ENCODE measurements at places on chromosomes 3 and 15.

GRCh38 chr15:87211547-87211946 lies 1045.0 kb downstream of the NTRK3 start:
- no peak for DNase-seq

DNA sequence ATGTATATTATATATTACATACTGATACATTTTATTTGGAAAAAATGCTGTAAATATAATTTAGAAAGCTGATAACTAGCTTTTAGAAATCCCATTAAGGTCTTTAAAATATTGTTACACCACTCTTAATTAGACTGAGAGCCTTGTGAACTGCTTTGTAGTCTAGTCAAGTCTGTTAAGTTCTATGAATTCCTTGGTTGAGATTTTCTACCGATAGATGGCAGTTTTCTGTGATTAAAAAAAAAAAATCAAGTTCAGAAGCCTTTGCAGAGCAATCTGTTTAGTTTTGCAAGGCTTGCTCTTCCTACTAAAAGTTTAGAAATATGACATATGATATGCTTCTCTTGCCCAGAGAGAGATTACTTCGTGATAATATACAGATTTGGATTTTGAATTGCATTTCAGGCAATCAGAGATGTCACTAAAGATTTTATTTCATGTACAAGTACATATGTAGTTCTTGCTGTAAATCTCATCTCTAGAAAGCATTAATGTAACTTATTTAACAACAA lies 60.4 kb upstream of the SLITRK3 start:
- DNase-seq = no peak

- DNase-seq = no peak
Observed at GRCh38 chr3:43732747-43733425, 42.1 kb downstream of the ABHD5 start.

DNA sequence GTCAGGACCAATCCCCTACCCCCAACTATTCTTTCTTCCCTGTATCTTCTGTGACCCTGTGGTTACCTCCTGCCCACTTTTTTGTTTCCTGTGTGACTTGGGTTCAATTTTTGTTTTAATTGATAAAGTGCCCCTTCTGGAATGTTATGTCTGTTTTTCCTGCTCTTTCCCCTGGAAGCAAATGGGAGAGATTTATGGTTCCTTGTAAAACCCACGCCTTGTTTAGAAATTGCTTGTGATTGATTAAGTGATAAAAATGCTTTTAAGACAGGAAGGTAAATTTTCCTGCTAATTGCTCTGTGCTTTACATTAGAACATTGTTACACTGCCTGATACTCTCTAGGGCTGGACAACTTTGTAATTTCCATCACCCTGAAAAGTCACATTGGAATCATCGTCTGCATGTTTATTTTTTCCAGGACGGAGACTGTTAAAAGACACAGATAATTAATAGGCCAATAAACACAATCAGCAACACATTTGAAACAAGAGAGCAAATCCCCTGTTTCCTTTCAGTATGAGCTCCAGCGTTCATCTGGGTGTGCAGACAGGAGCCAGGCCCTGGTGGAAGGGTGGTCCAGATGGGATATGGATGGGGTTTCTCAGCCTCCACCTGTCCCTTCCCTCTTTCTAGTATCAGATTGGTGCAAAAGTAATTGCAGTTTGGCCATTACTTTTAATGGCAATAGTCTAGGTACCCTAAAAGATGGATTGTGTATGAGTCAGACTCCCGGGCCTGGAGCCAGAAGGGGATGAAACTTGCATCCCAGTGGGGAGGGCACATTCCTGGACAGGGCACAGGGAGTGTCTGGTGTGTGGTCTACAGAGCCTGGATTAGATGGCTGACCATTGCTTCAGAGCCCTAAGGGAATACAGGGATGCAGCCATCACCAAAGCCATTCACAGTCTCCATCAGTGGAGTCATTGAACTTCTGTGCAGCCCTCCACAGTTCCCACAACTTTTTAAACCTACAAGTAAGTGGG lies 58.1 kb upstream of the AGBL1 start:
- DNase-seq = no peak

GRCh38 chr3:142628801-142629200 lies 32.6 kb downstream of the PLS1 start:
- no peak for DNase-seq

DNA sequence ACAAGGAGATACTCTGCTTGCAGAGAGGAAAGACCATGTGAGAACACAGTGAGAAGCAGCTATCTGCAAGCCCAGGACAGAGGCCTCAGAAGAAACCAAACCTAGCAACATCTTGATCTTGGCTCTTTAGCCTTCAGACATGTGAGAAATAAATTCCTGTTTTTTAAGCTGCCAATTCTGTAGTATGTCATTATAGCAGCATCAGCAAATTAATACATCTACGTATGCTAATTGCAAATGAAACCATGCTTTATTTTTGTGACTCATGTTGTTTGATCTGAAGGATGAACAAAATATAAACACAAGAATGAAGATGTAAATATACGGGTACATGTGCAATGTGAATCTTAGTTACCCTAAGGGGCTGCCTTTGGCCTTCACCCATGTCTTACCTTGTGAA lies 714.4 kb upstream of the ARPP21 start:
- DNase-seq = no peak

DNA sequence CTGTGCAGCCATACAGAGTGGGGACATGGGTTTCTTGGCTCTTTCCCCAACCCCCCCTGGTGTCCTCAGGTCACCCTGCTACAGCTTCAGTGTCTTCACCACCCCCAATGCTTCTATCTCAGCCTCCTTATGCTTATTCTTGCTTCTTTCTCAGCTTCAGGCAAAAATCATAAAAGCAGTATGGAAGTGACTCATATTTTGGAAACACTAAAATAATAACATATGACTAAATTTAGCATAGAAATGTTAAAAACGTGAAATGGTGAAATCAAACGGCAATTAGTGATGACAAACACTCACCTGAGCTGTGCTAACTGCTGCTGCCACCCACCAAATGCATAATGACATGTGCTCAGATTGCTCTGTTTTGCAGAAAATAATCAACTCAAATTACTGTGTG lies 475.2 kb upstream of the EPHA3 start:
- no peak for DNase-seq

DNA sequence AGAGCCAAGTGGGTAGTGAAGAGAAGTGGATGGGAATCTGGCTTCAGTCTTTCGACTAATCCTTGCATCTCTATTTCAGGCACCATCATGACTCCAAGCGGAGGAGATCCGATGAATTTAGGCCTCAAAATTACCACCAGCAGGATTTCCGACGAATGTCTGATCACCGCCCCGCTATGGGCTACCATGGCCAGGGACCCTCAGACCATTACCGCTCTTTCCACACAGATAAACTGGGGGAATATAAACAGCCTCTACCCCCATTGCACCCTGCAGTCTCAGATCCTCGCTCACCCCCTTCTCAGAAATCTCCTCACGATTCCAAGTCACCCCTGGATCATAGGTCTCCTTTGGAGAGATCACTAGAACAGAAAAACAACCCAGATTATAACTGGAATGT lies 64.7 kb downstream of the RGMA start:
- no peak for DNase-seq

DNA sequence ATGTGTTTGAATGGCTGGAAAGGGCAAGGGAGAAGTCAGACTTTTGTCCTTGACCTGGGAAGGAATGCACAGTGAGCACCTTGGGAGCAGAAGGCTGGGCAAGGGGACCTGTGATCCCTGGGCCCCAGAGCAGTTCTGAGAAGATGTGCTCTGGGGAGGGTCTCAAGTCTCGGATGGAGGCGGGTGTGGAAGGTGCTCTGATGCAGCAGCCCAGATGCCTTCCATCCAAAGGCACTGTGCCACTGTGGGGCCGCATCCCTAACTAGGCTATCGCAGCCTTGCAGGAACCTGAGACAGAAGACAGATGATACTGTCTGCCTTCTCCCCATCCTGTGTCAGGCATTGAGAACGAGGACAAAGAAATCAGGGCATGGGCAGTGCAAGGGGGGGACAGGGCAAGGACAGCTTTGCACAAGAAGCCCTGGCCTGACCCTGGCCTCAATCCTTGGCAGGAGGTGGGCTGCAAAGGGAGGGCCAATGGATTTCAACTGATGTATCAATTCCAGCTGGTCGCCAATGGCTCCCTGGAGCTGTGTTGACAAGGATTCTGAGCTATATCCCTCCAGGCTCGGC lies 14.6 kb upstream of the PRKCD start:
- no peak for DNase-seq

DNA sequence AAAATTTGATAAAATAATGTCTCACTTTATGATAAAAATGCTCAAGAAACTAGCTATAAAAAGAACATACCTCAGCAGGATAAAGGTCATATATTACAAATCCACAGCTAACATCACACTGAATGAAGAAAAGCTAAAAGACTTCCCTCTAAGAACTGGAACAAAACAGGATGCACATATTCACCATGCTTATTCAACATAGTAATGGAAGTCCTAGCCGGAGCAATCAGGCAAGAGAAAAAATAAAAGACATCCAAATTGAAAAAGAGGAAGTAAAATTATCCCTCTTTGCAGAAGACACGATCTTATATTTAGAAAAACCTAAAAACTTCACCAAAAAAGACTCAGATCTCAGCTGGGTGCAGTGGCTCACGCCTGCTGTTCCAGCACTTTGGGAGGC lies 34.0 kb downstream of the SENP7 start:
- no peak for DNase-seq

GRCh38 chr15:66865622-66866611 lies 163.9 kb downstream of the SMAD6 start:
- no peak for DNase-seq

- DNase-seq = no peak
Observed at GRCh38 chr3:60588806-60589205, 662.4 kb downstream of the FHIT start.

GRCh38 chr3:63874769-63875168 lies 11.1 kb downstream of the ATXN7 start:
- no peak for DNase-seq

DNA sequence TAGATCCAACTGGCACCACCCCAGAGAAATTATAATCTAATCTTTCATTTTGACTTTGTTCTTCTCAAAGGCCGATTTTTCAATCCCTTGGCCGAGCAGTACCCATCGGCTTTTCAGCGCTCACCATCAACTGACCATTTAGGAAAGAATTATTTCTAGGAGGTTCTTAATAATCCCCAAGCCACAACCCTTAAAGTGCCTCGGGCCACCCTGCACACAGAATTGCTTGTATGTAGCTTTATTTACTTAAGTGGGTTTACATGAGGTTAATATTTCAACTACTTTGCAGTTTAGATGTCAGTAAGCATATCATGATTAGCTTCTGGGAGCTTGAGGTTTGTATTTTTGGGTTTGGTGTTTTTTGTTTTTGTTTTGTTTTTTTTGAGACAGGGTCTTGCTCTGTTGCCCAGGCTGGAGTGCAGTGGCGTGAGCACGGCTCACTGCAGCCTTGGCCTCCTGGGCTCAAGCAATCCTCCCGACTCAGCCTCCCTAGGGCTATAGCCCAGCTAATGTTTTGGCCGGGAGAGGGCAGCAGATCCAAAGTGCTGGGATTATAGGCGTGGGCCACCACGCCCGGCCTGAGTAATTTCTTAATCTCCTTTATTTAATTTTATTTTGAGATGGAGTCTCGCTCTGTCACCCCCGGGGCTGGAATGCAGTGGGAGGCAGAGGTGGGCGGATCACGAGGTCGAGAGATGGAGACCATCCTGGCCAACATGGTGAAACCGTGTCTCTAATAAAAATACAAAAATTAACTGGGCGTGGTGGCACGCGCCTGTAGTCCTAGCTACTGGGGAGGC lies 801 bp upstream of the CDAN1 start:
- no peak for DNase-seq

- DNase-seq = no peak
Observed at GRCh38 chr3:15053541-15053940, 11.6 kb downstream of the MRPS25 start.

- DNase-seq = no peak
Observed at GRCh38 chr15:74724570-74725224, 631 bp downstream of the CYP1A1 start.

- DNase-seq = no peak
Observed at GRCh38 chr3:174541708-174542315, 317.3 kb upstream of the NAALADL2 start.

- no peak for DNase-seq
Observed at GRCh38 chr3:140388202-140388922, 289.5 kb upstream of the TRIM42 start.

DNA sequence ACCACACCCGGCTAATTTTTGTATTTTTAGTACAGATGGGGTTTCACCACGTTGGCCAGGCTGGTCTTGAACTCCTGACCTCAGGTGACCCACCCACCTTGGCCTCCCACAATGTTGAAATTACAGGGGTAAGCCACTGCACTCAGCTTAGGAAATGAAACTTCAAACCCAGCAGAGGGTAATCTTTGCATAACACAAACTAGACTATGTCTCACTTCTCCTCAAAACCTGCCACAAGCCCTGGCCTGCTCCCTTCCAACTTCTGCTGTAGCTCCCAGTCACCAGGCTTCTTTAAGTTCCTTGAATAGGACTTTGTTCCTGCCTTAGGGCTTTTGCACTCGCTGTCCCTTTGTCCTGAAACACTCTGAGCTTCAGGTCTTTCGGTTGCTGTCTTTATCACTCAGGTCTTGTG lies 39.2 kb upstream of the SEMA4B start:
- DNase-seq = no peak

DNA sequence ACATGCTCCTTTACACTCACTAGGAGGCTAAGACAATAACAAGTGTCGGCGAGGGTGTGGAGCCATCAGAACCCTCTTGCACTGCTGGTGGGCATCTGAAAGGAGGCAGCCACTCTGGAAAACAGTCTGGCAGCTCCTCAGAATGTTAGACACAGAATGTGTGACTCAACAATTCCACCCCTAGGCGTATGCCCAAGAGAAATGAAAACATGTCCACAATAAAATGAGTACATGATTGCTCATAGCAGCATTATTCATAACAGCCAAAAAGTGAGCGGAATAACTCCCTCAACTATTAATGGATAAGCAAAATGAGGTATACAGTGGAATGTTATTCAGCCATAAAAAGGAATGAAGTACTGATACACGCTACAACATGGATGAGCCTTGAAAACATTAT lies 57.8 kb downstream of the WNT7A start:
- DNase-seq = no peak

GRCh38 chr3:145013931-145014330 lies 1042.3 kb downstream of the DIPK2A start:
- DNase-seq = no peak

- DNase-seq = no peak
Observed at GRCh38 chr3:19901918-19902317, 32.1 kb downstream of the EFHB start.

GRCh38 chr3:47266709-47267489 lies 15.7 kb downstream of the KIF9 start:
- peak; percentile 35 for DNase-seq

- DNase-seq = peak; percentile 26
Observed at GRCh38 chr3:25532431-25533162, 104.5 kb downstream of the RARB start.

- no peak for DNase-seq
Observed at GRCh38 chr3:4866866-4867265, 112.4 kb upstream of the BHLHE40 start.

DNA sequence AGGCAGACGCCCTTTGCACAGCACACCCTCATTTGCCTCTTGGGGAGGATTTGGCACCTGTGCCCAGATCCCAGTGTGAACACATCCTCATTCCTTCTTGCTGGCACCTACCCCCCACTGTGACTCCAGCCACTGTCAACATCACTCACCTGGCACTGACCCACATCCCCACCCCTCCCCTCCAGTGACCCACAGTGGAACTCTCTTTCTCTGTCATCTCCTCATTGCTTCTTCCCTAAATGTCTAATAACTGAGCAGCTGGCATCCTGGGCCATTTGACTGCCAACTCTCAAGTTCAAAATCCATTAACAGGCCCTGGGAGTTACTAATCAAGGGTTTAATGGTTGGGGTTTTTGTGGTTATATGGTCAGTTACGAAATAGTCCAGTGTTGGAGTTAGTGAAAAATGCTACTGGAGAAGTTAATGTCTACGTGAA lies 14.4 kb downstream of the SNAPC5 start:
- DNase-seq = no peak

- DNase-seq = no peak
Observed at GRCh38 chr3:125057186-125057850, 1.5 kb upstream of the HEG1 start.
